ENCODE measurements at places on chromosomes 16 and 17.

DNA sequence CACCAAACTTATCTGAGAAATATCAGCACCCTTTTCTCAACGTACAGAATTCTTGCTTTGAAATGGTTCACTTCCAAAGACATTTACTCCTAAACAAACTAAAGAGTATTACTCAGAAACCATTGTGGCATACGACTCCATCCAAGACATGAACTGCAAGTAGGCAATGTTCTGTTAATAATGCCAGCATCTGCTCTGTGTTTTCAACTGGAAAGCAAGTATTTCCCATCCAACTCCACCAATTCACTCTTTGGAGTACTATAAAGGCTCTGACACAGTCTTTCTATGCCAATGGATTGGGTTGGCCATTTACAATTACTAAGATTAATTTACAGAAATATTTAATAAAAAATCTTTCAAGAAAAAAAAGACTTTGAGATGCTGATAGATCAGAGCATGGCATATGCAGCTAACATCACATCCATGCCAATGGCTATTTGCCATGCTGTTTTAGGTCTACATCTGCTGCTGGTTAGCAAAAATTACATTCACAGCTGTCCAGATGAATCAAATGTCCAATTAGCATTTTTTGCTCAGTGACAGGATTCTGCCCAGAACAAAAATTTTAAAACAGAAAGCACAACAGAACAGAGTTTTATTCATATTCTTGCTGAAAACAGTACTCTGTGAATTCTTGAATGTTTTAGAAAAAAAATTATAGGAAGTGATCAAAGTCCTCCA is 65.9 kb upstream of the HLF start:
- no peak for DNase-seq

GRCh38 chr17:82088838-82089722 is 9.0 kb downstream of the FASN start:
- no peak for DNase-seq

GRCh38 chr16:87725596-87726235 is 40.1 kb downstream of the KLHDC4 start:
- DNase-seq: no peak

DNA sequence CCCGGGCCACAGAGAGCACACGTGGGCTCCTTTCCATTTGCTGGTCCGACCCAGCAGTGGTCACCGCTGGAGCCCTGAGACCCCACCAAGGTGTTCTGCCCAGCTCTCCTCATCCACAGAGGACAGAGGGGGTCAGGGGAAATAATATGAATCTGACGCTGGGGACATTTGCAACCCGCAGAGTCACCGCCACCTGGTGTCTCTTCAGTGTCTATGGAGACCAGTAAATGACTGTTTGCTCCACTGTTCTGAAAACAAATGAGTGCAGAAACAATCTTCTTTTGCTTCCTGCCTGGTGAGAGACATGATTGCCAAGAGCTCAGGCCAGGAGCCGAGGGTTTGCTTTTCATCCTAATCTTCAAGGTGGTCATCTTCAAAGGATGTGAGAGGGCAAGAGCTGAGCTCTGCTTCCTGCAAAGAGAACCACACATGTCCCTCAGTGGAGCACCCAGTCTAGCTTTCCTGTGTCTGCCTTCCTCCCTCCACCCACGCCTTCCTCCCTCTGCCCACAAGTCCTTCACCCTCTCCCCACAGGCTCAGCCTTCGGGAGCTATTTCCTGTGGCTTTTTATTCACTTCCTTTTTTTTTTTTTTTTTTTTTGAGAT is 14.7 kb upstream of the KLHDC4 start:
- DNase-seq: no peak

DNA sequence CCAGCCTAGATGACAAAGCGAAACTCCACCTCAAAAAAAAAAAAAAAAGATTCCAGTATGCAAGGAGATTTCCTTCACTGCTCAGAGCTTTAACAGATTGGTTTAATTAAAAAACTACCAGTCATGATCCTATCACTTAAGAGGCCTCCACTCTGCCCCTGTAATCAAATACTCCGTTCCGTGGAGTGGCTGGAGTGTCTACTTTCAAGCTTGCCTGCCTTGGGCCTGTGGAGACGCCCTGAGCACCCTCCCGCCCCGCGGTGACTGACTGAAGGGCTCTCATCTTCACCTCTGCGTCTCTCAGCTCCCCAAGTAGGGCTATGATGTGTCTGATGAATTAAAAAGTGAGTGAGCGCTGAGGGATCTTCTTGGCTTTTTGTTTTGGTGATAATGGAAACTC is 25.3 kb upstream of the TRPV3 start:
- no peak for DNase-seq

DNA sequence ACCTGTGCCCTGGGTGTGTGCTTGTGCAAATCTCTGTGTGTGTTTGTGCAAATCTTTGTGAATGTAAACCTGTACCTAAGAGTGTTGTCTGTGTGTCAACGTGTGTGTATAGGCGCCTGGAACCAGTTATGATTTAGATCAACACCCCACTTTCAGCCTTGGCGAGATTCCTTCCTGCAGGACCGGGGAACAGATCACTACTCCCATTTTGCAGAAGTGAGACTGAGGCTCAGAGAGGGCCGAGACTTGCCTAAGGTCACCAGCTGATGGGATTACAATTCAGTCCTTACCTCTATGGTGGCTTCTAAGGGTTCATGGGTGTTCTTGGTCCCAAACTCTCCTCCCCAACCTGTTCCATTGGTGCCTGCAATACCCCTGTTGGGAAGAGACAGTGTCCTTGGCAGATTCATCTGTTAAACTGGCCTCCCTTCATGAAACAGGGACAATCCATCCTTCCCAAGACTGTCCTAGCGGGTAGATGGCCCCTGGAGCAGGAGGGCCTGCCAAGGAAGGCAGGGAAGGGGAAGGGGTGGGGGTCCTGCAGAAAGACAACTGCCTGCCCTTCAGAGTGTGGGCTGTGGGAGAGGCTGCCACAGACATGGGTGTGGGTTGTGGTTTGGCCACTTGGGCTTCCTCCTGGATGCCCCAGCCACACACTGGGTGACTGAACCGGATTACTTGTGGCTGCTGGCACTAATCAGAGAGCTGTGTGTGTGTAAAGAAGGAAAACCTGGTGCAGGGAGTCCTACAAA is 6.9 kb upstream of the MAPK7 start:
- DNase-seq: no peak

GRCh38 chr16:4909825-4910224 is 27.1 kb downstream of the PPL start:
- no peak for DNase-seq

DNA sequence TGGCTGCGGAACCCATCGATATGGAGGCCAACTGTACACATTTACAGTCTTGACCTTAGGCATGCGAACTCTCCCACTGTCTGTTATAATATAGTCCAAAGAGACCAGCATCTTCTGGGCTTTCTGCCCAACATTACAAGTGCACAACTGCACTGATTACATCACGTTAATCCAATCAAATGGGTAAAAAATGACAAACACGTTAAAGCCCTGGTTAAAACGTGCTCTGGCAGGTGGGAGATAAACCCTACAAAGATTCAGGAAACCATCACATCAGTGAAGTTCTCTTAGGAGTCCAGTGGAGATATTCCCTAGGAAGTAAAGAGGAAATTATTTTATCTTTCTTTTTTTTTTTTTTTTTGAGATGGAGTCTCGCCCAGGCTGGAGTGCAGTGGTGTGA is 23.7 kb upstream of the XYLT2 start:
- no peak for DNase-seq

DNA sequence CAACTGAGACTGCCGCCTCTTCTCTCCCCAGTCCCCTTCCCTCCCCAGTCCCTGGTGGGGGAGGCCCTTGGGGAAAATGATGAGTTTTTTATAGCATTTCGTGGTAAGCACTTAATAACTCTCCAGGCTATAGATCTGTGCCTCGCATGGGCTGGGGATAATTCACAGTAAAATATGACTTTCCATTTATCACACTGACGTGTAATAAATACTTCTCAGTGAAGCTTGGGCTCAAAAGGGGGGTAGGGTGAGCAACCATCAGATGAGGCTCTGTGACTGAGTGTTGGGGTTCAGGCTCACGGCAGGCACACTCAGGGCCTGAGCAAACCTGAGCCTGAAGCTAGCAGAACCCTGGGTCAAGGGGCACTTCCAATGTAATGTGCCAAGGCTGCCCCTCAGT is 101.6 kb downstream of the CCT6B start:
- DNase-seq: no peak

DNA sequence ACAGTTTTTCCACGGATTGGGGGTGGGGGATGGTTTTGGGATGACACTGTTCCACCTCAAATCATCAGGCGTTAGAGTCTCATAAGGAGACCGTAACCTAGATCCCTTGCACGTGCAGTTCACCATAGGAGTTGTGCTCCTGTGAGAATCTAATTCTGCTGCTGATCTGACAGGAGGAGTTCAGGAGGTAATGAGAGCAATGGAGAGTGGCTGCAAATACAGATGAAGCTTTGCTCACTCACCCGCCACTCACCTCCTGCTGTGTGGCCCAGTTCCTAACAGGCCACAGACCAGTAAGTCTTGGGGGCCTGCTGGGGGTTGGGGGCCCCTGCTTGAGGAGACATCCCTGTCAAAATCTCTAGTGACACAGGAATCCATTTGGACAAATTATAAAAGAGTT is 29.8 kb downstream of the SLC39A11 start:
- no peak for DNase-seq

GRCh38 chr17:82892899-82893565 is 53.2 kb upstream of the ZNF750 start:
- DNase-seq: peak; percentile 62

DNA sequence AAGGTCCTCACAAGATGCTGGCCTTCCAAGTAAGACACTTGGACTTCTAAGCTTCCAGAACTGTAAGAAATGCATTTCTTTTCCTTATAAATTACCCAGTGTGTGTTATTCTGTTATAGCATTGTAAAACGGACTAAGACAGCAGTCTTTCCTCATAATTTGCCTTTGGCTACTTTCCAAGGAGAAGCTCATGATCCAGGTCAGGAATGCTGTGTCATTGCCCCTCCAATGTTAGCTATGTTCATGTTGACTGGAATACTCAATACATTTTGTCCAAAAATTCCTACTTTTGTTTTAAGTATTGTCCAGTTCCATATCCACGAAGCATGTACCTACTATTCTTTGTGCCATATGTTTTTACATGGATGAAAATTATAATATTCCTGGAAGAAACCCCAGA is 234.6 kb downstream of the HS3ST3A1 start:
- no peak for DNase-seq

- peak; percentile 60 for DNase-seq
Observed at GRCh38 chr17:40480501-40481003, 20.9 kb downstream of the TNS4 start.

DNA sequence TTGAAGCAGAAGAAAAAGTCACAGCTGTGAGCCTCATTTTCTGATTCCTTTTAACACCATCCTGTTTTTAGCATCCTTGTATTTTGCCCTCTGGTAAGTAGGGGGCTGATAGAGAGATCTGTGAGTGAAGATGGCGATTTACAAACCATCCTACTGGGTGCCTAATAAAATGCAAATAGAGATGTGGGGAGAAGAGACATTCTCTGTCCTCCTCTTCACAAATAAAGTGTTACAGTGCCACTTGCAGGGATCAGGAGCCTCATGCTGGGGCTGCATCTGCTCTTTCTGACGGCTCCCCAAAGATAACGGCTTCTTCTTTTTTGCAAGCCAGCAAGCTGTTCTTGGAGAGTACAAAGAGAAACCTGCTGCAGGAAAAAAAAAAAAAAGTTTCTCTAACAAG is 418.6 kb downstream of the TOX3 start:
- DNase-seq: no peak

GRCh38 chr16:2250652-2251295 is 613 bp downstream of the ECI1 start:
- DNase-seq: peak; percentile 19

- DNase-seq: no peak
Observed at GRCh38 chr16:73313950-73314349, 266.0 kb upstream of the ZFHX3 start.

DNA sequence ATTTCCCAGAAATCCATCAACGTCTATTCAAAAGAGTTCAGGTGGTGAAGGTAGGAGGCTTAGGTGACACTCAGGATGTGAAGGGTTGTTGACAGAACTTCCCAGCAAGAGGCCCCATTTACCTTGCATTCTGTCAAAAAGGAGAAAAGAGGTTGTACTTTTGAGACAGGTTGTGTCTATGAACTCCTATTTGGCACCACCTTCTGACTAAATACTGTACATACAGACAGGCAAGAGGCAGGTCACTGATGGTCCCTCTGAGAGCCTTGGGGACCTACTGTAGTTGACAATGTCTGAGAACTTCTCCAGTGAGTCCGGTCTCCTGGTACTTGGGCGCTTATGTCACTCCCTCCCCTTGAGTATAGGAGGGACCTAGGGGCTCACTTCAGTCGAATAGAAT is 479.3 kb upstream of the ZFHX3 start:
- DNase-seq: no peak

GRCh38 chr16:78720416-78720815 is 621.0 kb downstream of the WWOX start:
- no peak for DNase-seq

- peak; percentile 68 for DNase-seq
Observed at GRCh38 chr17:77444984-77445759, 304.4 kb downstream of the SEC14L1 start.

GRCh38 chr16:680625-680945 is 375 bp downstream of the STUB1 start:
- DNase-seq: no peak

GRCh38 chr16:55078699-55079410 is 148.2 kb downstream of the IRX5 start:
- DNase-seq: no peak

DNA sequence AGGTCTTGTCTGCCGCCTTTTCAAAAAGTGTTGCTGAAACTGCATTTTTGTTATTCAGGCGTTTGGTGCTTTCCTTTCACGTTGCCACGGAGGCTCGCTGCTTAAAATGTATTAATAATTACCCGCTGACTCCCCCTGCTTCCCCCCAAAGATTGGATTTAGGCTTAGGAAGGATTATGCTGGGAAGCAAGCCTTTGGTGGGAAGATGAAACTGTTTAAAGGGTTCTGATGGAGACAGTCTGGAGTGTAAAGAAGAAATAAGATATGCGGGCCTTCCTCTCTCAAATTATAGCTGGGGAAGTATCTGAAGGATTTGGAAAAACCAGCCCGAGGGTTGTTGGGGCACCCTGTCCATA is 1.1 kb downstream of the KSR1 start:
- DNase-seq: no peak

DNA sequence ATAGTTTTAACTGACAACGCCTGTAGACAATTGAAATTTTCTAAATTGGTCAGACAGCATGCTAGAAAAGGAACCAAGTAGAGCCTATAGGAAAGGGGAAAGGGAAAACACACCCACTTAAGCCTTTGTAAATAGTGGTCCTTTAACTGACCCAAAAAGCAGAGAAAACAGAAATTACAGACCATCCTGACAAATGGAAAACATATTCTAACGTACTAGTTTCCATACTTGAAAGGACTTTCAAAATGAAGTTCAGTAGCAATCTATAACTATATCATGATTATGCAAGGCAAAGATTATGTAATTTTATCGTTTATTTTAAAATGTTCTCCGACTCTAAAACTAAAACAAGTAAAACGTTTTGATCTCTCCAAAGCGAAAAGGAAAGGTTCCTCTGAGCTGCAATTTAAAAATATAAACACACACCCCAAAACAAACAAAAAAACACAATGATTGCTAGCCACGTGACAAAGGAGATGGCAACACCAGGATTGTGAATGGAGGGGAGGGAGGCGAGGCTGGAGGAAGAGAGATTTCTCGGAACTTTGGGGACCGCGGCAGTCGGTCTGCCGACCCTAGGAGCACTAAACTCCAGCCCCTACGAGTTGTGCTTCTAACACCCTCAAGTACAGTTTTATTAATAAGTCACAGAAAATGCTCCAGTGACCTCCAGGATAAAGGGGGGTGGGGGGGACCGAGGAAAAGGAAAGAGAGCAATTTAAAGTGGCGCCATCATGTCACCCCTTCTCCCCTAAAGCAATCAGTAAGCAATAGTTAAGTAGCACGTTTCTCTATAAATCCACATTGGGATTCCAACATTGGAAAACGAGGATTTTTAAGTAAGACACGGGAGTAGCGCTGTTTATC is 1.7 kb downstream of the KANSL1 start:
- DNase-seq: no peak

All from activated CD4-positive, alpha-beta T cell treated with anti-CD3 and anti-CD28 coated beads for 1 hour (primary cell).